ENCODE measurements at places on chromosomes 6 and 20.
A peak's percentile ranks its signal among the peaks of the same experiment; 100 is the strongest.

DNA sequence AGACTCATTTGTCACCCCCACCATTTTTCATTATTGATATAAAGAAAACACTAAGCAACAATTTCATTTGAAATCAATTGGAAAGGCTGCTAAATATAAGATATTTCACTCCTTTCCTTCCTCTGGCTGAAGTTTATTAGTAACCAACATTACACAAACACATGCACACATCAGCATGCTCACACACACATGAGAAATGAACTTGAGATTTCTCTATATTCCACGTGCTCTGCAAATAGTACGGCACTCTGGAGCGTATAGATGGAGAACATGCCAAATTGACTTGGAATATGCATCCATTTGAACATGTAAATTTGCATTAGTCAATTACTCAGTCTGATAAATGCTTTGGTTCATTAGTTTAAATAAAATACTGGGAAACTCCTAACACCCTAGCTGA is 37.1 kb upstream of the F13A1 start:
- DNase-seq: no peak

DNA sequence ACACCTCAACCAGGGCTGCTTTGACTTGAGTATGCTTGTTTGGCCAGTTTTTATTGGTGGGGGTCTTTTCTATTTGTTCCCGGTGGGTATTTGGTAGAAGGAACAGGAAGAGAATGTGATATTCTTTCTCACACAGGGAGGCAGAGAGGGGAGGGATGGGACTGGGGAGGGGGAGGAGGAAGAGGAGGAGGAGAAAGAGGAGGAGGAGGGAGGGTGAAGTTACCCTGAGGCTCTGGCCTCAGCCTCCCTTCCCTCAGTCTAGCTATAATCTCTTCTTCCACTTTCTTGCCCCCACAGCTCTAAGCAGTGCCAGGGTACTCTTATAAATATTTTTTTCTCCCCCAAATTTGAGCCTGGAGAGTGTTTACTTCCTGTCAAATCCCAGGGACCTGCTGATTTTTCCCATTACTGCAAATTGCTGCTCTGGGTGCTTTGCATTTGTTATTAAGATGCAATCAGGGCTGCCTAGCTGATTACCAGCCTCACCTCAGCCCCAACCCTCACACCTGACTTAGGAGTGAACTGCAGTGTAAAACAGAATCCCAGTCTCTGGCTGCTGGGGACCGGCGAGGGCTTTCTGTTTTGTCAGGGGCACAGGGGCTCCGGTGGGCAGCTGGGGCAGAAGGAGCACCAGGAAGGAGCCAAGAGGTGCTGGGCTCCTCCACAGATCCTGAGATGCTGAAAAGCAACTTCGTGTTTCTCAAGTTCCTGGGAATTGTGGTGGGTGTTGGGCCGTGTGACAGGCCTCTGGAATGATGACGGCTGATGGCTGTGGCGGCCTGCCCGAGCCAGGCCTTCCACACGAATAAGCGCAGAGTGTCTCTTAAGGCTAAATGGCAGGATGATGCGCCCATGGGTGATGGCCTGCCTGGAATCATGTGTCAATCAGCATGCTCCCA is 141.4 kb downstream of the CD83 start:
- DNase-seq: peak; percentile 67

- no peak for DNase-seq
These were observed 206.8 kb upstream of the PLCB4 start for GRCh38 chr20:8862092-8862491.

DNA sequence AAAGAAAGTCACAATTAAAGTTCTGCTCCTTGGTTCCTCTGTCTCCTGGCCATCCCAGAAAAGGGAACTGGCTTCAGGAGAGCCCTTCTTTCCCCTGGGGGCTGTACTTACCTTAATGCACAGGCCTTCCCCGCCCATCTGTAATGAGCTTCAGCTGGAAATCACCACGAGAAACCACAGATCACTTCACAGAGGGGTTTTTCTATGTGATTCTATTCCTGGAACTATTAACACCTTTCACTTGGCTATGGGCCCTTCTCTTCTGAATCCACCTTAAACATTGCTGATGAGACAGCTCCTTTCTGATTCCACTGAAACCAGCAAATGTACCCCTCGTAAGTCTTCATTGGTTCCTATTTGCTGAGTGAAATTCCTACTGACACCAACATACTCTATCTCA is 80.7 kb downstream of the FOXF2 start:
- DNase-seq: no peak

DNA sequence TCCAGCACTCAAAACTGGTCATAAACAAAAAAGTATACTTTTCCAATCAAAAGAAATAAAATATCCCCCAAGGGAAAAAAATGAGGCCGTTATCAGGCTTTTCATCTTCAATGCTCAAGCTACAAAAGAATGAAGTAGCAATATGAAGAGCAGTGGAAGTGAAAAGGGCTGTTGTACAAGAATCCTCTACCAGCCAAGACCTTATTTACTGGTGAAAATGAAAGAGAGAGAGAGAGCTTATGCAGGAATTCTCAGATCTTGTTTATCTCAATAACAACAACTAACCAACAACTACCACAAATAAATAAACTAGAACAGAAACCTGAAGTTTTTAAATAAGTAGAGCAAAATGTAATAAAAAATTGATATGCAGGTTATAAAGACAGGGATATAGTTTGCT is 400.6 kb downstream of the HDGFL1 start:
- DNase-seq: no peak

DNA sequence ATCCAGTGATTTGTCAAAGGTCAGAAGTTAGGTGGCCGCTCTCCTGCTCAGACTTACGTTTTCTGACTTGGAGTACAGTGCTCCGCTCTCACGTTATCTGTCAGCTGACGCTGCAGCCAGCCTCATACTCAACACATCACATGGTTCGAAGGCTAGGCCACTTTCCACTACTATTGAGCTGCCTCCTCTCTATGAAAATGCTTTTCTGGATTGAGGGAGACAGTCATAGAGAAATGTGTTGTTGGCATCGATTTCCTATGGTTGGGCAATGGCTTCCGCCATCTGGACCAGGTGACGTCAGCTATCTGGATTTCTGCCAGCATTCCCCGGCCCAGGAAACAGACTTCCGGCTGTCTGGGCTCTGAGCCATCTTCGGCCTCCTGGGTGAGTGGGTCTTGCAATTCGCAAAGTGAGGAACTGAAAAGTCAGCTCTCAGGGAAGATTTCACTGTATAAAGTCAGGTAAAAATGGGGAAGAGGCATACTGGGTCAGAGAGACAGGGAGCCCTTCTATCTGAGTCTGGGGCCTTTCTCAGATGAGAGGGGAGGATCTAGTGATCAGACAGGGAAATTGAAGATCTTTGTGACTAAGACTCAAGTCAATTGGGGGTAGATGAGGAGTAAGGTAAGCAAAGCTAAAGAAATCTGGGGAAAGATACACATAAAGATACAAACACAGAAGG is 37.5 kb upstream of the IER3 start:
- no peak for DNase-seq
